ENCODE measurements at places on chromosomes 5 and 9. TPM values are rescaled to one million over a fixed set of nuclear protein-coding genes. Genes with fewer than 3 reads are reported as not detected.

TDRD7 gene
- 11.1 TPM for total RNA-seq

ASS1 gene
- total RNA-seq, result 16.7 TPM

DTWD2 gene
- 1.5 TPM for total RNA-seq

TRIP13 gene
- total RNA-seq, result 61.0 TPM

DNAH5 gene
- 1.0 TPM for total RNA-seq

SLCO6A1 gene
- not detected for total RNA-seq

ICE1 gene
- total RNA-seq, result 22.7 TPM

SLC30A5 gene
- 39.0 TPM for total RNA-seq

TMEM252 gene
- total RNA-seq, result not detected

JAKMIP2 gene
- total RNA-seq, result not detected

SPINK4 gene
- total RNA-seq, result not detected

EDIL3 gene
- total RNA-seq, result 0.15 TPM

SPINK13 gene
- total RNA-seq, result not detected

SHOC1 gene
- not detected for total RNA-seq

ECSCR gene
- not detected for total RNA-seq

FBP1 gene
- not detected for total RNA-seq

STING1 gene
- 1.2 TPM for total RNA-seq

TIFAB gene
- not detected for total RNA-seq

ZNF189 gene
- 6.2 TPM for total RNA-seq

PDE6A gene
- 0.08 TPM for total RNA-seq

FCN2 gene
- total RNA-seq, result not detected

ZNF300 gene
- total RNA-seq, result 3.0 TPM

NR5A1 gene
- total RNA-seq, result not detected

TAF11L5 gene
- not detected for total RNA-seq

PDE8B gene
- 0.82 TPM for total RNA-seq

NUTM2F gene
- total RNA-seq, result not detected

TAF9 gene
- 117 TPM for total RNA-seq

ZBED3 gene
- total RNA-seq, result 2.5 TPM

GEMIN5 gene
- total RNA-seq, result 26.2 TPM

SLC6A7 gene
- not detected for total RNA-seq

BTNL8 gene
- not detected for total RNA-seq

SKIC3 gene
- 18.4 TPM for total RNA-seq

APC gene
- total RNA-seq, result 9.5 TPM

POU5F2 gene
- not detected for total RNA-seq

ADAMTS16 gene
- total RNA-seq, result 1.7 TPM

ZFP37 gene
- total RNA-seq, result 1.6 TPM

WWC1 gene
- total RNA-seq, result 92.8 TPM

HEMGN gene
- not detected for total RNA-seq

KIF12 gene
- 2.0 TPM for total RNA-seq

NMUR2 gene
- total RNA-seq, result not detected

CXCL14 gene
- total RNA-seq, result 0.17 TPM

ZNF879 gene
- total RNA-seq, result 0.42 TPM

C9orf153 gene
- not detected for total RNA-seq

IFNA7 gene
- not detected for total RNA-seq

TLX3 gene
- not detected for total RNA-seq

PPP6C gene
- total RNA-seq, result 27.3 TPM

GABRA6 gene
- total RNA-seq, result not detected
